ENCODE measurements at places on chromosomes 3 and 15.

DNA sequence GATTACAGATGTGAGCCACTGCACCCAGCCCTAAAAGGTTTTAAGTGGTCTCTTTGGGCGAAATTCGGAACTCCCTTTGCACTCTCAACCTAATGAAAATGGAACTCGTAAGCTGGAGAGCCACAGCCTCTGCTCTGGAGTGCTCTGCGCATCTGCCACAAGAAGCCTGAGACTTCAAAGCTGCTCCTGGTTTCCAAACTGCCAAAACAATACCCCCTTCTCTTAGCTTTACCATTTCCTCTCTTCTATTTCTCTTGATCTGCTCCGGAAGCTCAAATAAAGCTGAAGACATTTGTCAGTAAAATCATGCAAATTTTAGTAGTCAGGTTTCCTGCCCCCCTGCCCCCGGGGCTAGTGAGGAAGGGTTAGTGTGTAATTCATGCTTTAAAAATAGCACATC is 312.7 kb downstream of the MFSD1 start:
- no peak for DNase-seq

DNA sequence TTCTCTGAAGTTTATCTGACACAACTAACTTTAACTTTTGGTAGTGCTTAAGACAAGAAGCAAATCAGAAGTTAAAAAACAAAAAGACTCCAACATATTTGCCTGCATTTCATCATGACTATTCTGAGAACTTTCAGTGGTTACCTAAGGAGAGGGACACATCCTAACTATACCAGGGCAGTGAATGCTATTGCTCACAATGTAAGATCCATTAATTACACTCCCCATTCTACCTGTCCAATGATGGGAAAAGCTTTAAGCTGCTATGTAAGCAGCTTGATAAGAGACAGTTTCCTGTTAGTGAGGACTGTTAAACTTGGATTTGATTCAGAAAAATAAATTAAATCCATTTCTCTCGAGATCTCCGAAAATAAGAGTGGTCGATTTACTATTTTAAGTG is 37.5 kb downstream of the SERPINI1 start:
- DNase-seq: no peak

DNA sequence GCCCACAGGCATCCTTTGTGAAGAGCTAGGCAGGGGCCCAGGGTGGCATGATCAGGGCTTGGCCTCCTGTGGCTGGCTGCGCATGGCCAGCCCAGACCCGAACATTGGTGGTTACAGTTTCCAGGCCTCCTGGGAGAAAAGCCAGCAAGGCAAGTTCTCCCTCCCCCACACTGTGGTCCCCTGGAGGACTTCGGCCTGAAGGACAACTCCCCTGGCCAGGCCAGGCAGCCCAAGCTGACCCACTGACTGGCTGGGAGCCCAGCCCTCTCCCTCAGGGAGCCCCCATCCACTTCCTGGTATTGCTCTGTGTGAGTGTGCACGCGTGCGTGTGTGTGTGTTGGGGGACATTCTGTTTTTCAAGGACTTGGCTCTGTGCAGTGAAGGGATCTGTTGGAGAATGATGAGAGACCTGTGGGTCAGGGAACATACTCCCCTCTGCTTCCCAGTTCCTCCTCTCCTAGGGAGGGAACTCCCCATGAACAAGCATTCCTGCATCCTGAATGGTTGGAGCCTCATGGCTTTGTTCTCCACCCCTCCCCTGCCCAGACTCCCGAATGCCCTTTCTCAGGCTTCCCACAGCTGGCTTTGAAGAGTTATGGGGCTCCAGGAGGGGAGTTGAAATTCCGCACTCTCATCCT is 29.5 kb downstream of the CORO2B start:
- no peak for DNase-seq

DNA sequence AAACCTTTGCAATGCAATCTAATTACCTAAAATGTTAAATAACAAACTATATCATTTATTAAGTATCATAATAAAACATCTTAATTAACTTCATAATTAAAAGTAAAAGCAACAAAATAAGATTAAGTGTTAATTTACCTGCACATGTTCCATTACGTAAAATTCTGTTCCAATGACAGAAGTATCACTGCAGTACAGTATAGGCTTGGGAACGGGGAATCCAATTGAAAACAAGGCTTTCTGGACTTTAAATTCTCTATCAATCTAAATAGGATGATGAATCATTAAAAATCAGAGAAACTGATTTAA is 17.1 kb downstream of the ACAD11 start:
- no peak for DNase-seq

DNA sequence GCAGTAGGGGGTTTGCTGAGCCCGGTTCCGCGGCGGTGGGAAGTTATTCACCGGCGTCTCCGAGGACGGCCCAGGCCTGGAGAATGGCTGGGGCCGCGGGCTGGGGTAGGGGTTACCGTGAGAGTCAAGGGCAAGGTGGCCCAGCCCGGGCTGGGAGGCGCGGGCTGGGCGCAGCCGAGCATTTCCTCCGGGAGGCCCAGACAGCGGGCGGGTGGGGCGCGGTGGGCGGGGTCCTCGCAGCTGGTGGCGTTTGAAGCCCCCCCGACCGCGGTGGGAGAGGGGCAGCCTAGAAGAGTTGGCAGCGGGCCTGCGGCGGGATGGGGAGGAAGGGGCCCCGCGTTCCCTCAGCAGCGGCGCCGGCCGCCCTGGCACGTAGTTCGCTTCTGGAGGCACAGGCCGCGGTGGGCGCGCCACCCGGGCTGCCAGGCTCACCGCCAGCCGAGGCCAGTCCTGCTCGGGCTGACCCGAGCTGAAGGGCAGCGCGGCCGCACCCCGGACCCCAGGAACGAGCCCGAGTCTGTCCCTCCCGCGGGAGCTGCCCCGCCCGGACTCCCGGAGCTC is 960 bp upstream of the KLF13 start:
- no peak for DNase-seq

DNA sequence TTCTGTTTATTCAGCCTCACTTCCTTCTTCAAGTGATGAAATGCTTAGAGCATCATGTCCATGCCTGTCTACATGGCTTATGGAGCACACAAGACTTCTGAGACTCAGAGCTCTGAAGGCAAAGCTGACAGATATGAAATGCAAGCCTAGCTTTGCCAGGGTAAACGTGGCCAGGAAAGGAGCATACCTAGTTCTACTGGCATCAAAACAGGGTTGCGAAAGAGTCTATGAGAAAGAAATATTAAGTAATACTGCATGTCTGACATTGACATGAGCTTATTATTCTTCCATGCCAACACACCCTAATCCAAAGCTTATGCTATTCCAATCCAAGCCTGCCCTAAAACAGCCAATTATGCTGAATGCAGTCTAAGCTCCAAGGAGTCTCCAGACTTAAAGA is 391.5 kb downstream of the ERC2 start:
- no peak for DNase-seq

DNA sequence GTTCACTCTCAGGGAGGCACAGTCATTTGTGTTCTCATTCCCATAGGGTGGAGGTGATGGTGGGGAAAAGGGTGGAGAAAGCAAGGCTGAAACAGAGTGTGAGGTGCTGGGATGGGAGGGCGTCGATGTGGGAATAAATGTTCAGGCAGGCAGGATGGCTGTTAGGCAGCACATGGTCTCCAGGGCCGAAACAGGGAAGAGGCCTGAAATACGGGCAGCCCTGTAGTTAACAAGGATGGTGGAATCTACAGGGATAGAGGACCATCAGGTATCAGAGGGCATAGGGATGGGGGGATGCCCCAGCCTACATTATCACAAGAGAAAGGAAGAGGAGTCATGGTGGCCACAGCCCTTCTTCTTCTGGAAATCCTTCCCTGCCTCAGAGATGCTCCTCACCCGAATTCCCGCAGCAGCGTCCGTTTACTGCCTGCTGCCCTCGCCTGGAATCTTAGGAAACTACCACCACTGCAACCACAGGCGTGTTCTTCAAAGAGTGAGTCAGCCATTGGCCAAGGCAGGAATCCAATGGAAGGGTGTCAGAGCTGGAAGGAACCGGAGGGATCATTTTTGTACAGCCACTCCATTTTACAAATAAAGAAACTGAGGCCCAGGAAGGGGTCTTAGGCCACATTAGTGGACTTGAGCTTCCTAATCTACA is 49.7 kb upstream of the POMGNT2 start:
- no peak for DNase-seq

GRCh38 chr3:154003649-154004048 is 117.5 kb upstream of the ARHGEF26 start:
- DNase-seq: no peak

DNA sequence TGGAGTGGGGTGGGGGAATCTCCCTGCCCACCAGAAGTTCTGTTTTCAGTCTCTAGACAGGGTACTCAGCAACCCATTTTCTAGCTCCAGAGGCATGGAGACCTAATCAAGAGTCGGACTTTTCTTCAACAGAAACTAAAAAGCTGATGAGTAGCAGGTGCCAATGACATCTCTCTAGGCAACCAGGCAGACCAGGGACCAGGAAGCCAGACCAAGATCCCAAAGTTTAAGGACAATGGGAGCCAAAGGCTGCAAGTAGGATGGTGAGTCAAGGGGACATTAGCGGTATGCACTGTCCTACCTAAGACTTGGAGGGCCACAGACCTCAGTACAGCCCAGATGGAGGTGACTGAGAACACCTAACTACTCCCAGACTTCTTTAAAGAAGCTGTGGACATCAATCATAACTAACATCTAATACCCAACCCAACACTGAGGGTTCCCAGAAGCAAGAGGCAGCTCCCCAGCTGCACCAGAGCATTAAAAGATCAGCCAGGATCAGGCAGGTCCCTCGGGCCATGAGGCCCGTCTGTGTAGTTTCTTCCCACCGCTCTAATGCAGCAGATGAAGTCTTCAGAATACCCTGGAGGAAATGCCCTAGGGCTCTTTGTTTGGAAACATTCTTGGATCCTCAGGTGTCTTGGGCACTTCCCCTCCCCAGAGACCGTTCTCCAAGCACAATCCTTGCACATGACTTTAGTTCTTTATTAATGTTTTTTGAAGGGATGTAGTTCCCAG is 979 bp downstream of the CCDC71 start:
- DNase-seq: no peak

Data from chondrocyte (in vitro differentiated cells).